Stimulated activated CD8-positive, alpha-beta memory T cell treated with anti-CD3 and anti-CD28 coated beads, Interleukin-7, amount 100 ng/mL, for 1 hour (primary cell): ENCODE measurements at places on chromosomes 6 and 20.

DNA sequence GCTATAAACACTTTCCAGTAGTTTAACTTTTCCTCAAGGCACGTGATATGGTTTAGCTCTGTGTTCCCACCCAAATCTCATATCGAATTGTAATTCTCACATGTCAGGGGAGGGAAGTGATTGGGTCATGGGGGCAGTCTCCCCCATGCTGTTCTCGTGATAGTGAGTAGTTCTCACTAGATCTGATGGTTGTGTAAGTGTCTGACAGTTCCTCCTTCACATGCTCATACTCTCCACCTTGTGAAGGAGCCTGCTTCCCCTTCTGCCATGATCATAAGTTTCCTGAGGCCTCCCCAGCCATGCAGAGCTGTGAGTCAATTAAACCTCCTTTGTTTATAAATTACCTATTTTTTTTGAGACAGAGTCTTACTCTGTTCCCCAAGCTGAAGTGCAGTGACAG is 127.9 kb downstream of the DTNBP1 start:
- DNase-seq = no peak

DNA sequence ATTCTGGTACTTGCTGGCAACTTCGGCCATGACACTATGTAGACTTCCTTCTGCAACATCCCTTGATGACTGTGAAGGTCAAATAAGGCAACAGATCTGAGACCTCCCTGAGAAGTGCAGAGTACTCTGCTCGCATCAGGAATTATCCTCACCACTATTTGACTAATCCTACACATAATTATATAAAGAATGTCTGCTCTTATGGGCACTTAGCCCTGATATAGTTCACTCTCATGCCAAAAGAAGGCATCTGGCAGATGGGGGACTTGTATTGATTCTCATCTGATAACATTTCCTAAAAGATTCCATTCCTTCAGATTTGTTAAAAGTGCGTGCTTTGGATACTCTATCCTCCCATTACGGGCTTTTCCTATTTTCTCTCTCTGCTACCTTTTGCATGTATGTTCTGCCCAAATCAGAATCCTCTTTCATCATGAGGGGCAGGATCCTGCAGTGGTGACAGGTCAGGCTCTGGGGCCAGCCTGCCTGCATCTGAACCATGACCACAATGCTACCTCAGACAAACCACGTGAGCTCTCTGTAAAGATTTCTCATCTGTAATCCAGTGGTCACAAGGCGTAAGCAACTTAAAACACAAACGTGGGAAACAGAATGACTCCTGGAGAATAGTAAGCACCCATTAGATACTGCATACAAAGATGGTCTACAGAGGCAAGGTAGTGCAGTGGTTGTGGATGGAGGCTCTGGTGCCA is 134.0 kb downstream of the GJA10 start:
- no peak for DNase-seq

DNA sequence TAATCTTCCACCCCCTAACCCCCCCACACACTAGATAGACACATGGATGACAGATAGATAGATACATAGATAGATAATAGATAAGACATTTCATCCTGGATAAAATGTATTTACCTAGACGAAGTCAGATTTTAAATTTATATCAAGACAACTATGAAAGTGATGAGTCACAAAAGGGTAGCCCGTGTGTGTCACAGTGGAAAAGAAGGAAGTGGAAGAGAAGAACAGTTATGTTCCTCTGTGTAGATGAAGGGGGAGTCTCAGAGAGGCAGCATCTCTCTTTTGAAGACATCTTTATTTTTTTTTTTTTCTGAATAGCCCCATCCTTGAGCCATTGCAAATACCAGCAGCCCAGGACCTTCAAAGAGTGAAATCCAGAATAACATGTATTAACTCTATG is 121.7 kb upstream of the VGLL2 start:
- DNase-seq = no peak

DNA sequence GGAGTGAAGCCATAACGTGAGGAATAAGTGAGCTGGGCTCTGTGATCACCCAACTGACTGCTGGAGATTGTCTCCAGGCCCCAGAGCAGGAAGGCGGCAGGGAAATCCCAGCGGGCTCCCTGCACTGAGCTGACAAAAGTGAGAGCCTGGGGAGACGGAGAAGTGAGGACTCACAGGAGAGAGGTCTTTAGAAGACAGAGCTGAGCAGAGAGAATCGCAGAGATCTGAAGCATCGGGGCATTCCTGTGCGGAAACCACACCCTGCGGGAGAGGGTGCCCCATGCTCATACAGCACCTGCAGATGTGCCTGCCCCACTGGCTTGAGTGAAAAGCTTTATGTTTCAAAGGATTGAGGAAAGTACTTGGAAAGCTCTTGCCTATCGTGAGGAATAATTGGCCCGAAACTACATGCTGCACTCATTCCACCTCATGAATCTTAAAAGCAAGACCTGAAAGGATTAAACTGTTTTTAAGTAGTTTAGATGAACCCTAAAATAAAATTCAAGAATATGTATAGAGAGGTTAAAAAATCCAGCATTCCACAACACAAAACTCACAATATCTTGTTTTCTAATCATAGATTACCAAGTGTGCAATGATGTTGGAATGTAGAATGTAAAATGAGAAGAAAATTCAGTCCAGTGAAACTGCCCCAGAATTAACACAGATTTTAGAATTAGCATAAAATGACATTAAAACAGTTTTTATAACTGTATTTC is 17.7 kb upstream of the THBS2 start:
- DNase-seq = no peak

- no peak for DNase-seq
These were observed 964.6 kb upstream of the SLC35B3 start for GRCh38 chr6:9399916-9400315.

- DNase-seq = no peak
These were observed 36.6 kb downstream of the CITED2 start for GRCh38 chr6:139337830-139338229.

DNA sequence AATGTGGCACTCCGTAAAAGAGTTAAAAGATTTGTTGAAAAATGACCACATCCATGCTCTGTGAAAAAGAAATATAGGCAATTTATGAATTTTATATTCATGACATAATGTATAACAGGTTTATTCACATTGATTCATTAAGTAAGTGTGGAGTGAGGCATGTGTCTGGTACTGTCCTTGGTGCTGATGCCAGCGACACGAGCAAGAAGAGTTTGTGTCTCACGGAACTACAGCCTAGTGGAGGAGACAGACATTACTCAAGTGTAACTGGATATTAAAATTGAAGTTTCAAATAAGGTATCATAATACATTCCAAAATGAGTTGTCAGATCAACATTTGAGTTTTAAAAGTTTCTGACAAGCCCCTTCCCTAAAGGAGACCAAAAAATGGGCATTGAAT is 158.2 kb upstream of the PRND start:
- DNase-seq = no peak
